ELR (cell line): ENCODE measurements at places on chromosomes 12 and 14.

DNA sequence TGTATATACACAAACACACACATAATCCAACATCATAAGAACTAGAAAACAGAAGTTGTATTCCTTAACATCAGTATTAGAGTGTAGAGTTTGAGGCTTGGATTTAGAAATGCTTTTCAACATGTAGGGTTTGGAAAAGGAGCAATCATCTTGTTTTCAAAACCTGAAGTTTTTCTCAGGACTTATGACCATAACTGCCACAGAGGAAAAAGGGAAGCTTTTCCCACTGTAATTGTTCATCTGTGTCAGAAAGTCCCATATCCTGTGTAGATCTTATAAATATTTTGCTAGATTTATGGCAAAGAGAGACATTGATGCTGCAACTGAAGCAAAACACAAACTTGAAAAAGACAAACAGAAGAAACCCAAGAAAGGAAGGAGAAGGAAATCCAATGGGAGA is 115.7 kb downstream of the GRIP1 start:
- DNase-seq, result no peak

GRCh38 chr14:93959239-93960107 is 16.9 kb downstream of the ASB2 start:
- peak; percentile 100 for DNase-seq

GRCh38 chr12:118102609-118103008 is 1.2 kb downstream of the VSIG10 start:
- DNase-seq, result peak; percentile 14

DNA sequence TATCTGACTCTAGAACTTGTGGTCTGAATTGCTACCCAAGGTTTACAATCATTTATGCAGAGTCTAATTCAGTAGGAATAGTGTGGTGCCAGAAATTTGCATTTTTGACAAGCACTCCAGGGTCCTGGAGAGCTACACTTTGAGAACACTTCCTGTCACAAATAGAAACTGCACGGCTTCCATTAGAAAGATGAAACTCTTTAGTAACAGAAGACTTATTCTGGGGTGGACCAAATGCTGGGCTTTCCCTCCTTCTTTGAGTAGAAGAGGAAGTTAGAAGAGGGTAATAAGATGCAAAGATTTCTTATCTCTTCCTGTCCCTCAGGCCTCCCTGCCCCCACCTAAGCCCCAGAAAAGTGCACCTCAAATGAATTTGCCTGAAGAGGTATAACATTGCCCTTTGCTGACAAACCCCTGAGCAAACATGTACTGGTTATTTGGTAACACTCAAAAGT is 28.4 kb downstream of the DGLUCY start:
- DNase-seq, result no peak

GRCh38 chr14:80944861-80945617 is 3.5 kb upstream of the CEP128 start:
- peak; percentile 43 for DNase-seq

- no peak for DNase-seq
Measured at GRCh38 chr14:68974759-68975347, 4.2 kb downstream of the ACTN1 start.

- DNase-seq, result no peak
Measured at GRCh38 chr14:30928462-30928861, 54.1 kb downstream of the COCH start.

- no peak for DNase-seq
Measured at GRCh38 chr12:92784356-92784755, 81.6 kb downstream of the PLEKHG7 start.

DNA sequence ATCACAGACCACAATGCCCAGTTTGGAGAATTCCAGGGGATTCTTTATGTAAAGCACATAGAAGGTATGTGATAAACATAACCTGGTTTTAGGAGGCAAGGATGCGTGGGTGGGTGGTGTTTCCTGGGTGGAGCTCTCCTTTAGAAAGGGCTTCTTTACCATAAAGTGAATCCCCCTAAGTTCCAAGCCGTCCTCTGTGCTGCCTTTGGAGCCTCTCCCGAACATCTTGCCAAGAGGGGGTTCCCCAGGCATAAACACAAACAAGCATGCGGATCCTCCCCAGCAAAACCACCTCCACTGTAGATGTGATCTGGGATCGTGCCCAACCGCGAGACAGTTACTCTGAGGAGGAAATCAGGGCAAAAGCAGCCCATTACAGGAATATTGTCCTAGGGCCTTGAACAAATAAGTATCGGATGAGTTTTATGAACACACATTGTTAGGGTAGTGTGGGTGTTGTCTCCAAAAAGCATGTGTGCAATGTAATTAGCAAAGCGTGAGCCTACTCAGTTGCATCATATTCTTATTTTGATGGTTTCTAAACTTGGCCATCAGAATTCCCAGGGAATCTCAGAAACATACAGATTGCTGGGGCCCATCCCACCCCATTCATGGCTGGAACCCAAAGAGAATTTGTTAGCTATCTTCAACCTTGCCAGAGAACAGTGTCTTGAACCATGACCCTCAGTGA is 48.8 kb upstream of the CORO1C start:
- DNase-seq, result no peak

DNA sequence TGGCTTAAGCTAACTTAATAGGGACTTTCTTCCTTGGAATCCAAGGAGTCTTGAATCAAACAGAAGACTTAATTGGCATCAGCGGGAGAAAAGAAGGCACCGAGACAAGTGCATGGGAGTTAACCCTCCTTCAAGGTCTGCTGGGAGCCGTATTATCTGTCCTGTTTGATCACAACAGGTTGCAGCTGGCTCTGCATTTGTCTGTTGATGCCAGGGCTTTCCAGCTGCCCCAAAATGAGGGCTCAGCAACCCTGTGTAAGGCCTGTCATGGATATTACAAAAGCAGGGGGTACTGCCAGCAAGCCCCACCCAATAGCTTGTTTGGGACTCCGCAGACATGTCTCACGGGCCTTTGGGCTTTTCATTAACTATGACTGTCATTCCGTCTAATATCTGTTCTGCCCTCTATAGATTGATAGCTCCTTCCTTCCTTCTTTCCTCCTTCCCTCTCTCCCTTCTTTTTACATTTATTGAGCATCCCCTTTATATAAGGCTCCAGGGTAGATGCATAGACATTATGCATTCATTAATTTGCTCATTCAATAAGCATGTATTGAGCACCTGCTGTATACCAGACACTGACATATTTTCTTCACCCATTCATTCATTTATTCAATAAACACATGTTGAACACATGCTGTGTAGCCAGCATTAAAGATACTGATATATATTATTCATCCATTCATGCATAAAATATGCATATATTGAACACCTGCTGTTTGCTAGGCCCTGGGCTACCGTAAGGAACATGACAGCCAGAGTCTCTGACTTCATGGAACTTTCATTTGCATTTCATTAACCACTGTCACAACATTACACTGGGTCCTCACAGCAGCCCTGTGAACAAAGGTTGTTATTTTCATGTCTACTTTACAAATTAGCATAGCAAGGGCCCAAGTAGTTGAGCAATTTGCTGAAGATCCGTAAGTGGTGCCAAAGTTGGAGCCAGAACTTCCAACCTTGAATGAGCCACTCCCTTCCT is 56.2 kb downstream of the SVOP start:
- DNase-seq, result no peak

DNA sequence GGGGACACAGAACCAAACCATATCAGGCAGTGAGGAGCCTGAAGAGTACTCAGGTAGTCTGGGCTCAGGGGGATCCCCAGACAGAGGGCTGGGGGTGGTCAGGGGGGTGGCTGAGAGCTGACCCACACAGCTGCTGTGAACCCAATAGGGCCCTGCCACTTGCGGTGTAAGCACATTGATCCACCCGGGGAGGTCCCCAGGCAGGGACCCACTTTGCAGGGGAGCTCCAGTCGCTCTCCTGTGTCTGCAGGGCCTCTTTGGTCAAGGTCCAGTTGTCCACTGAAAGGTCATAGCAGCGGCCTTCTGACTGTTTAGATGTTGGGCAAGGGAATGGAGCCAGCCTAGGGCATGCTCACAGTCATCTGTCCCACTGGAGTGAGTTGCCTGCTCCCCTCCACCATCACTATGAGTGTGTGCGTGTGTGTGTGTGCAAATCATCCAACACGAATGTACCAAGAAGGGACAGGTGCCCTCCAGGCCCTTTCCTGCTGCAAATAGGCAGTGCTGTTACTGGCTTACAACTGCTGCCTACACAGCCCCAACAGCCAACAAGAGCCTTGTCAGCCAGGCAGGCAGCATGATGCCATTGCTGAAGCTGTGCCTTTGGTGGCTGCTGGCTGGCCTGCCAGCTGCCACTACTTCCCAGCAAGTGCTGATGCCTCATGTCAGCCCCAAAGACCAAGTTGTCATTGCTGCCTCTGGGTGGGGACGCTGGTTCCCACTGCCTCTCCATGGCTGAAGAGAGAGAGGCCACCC is 71.3 kb downstream of the TSPAN11 start:
- no peak for DNase-seq

DNA sequence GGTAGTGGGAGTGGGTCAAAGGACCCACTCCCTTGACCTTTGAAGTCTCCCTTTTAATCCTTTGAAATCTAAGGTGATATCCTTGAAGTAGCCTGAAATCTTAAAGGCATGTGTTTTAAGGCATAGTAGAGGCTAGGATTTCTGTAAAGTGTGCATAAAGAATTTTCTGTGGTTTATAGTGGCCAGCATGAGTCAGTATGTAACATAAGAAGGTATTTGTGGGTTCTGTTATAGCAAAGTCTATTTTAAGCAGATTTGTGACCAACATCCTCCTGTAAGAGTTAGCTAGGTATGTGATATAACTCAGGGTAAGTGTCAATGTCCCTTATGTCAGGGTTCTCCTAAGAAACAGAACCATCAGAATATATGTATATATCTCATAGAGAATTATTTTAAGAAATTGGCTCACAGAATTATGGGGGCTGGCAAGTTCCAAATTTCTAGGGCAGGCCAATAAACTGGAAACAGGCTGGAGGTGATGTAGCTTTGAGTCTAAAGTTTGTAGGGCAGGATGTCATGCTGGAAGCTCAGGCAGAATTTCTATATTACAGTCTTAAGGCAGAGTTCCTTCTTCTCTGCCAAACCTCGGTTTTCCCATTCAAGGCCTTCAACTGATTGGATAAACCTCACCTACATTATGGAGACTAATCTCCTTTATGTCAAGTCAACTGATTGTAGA is 18.7 kb upstream of the EPYC start:
- peak; percentile 78 for DNase-seq

DNA sequence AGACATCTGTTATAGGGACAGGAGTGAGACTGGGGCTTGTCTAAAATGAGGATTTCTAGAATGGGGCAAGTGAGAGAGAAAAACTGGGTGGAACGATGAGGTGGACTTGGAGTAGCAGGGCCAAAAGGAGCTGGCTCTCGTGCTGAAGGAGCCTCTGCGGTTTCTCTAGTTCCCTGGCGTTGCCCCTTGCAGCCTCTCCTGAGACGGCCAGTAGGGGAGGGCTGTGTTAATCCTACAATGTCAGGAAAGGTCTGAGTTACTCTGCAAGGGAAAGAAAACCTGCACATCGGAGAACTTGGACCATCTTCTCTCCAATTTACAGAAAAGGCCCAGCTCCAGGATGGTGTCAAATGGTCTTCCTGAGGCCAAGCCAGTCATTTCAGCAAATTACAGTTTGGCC is 963.8 kb upstream of the FLRT2 start:
- no peak for DNase-seq

GRCh38 chr12:13443498-13443897 is 247.0 kb downstream of the EMP1 start:
- DNase-seq, result no peak

DNA sequence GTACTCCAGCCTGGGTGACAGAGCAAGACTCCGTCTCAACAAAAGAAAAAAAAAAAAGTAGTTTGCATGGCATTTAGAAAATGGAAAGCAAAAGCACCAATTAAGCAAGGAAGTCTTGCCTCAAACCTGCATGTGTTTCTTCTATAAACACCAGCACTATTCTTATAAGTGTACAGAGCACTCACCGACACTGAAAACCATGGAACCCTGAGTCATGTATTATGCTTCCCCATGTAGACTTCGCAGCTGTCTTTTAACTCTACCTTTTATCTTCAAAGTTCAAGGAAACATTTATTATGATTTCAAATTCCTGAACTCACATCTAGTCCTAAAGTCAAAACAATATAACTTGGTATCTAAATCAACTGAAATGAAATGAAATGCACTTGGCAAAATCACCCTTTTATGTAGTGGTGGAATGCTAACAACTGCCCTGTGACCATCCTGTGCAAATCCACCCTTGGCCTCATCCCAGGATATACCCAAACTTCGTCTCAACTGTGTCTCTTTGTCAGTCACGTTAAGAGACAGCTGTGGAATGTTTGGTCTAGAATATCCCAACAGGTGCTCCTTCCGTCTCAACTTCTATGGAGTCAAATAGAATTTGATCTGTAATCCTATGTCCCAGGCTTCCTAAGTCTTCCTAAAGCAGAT is 4.8 kb downstream of the BCAT1 start:
- no peak for DNase-seq

GRCh38 chr12:67288561-67288960 is 19.4 kb downstream of the CAND1 start:
- DNase-seq, result no peak

DNA sequence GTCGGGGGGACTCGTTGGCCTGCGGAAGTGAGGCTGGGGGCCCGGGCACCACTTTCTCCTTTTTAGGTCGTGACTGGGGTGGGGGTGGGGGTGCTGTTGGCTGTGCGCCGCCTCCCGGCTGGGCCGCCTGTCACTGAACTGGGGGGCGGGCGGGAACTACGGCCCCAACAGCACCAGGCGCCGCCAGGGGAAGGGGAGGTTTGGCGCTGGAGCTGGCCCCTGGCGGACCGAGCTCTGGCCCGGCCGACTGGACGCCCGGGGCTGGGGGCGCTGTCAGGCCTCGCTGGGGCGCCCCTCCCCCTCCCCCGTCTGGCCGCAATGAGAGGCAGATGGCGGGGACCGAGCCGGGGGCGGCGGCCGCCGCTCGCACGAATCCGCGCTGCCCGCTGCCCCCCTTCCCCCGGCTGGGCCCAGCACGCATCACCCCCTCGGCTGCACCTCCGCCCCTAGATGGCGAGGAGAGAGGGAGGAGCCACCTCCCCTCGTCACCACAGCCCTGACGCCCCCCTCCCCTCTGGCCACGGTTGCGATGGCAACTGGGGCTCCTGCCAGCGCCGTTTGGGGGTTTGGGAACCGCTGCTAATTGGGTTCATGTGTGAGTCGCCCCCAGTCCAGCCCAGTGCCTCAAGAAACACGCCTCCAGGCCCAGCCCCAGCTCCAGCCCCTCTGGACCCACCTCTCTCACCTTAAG is 723 bp downstream of the NFATC4 start:
- peak; percentile 47 for DNase-seq

- DNase-seq, result no peak
Measured at GRCh38 chr14:78451319-78451695, 281.1 kb downstream of the NRXN3 start.

DNA sequence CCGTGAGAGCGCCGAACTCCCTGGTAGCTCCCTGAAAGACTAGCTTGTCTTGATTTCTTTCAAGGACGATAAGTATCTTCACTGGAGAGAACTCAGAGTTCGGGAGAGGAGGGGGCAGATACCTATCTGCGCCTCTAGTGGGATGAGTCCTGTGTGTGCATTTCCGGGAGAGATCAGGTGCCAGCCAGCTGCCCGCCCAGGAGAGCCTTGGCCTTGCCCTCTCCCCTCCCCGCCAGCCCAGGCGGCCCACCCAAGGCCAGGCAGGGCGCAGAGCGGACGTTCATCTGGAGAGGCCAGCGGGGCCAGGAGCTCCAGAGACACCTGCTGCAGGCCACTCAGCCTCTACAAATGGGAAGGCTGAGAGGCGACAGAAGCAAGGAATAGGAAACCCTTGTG is 1.0 kb downstream of the CD9 start:
- no peak for DNase-seq
